ENCODE measurements at places on chromosomes 11 and 22.
A peak's percentile ranks its signal among the peaks of the same experiment; 100 is the strongest.

DNA sequence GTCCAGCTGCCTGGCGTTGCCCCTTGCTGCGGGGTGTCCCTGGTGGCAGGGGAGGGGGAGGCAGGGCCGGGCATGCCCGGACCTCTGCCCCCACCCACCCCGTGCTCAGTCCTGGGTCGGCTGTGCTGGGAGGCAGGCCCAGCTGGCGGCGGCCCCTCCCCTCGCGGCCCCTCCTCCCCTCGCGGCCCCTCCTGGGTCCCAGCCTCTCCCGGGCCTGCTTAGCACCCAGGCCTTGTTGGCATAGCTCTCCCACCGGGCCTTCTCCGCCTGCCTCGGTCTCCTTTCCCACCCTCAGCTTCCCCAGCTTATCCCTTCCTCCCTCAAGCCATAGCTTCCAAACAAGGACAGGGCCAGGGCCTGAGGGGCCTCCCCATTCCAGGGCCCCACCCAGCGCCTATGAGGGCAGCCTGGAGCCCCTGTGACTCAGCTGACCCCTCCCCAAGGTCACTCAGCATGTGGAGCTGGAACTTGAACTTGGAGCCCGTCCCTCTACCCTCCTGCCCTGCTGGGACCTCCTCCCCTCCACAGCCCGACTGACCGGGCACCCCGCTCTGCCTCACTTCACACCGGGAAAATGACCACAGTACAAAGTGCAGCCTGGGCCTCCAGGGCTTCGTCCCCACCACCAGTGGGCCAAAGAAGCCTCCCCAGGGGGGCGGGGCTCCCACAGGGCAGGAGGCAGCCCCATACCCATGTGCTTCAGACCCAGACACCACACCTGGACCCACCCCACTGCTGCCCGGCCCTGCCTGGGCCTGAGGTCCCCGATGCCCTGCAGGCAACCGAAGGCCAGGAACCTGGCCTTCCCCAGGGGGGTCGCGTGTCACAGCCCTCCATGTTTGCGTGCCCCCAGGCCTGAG is 1.2 kb downstream of the EPS8L2 start:
- no peak for DNase-seq

DNA sequence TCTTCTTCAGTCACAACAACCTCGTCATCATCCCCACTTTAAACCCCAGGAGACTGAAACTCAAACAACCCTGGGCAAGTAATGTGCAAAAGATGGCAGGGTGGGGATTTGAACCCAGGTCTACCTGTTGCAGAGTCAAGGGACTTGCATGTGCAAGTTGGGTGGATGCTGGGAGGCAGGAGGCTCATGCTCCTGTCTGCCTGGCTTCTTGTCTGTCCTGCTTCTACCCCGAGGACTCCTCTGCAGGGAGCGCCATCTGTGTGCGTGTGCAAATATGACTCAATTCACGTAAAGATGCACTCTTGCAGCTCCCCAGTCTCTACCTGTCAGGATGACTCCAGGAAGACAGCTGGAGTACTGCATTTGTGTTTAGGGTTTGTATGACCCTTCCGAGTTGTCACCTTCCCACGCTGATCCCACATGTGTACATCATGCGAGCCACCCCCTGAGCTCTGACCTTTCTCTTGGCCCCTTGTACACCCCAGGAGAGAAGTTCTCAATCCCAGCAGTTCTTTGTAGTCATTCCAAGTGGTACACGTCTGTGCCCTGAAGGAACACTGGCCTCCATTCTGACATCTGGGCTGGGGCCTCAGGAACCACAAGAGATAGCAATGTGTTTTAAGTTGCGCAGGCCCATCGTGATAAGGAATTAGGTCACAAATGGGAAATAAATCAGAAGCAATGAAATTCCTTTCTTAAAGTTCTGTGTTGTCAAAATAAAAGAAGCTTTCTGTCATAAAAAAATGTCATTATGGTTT is 95.7 kb downstream of the CWC15 start:
- no peak for DNase-seq

- DNase-seq = no peak
Observed at GRCh38 chr11:113162592-113162962, 151.8 kb upstream of the TTC12 start.

- no peak for DNase-seq
Observed at GRCh38 chr11:72298931-72299330, 55.0 kb upstream of the PHOX2A start.

GRCh38 chr22:46518542-46519325 is 18.7 kb downstream of the CELSR1 start:
- DNase-seq = no peak

GRCh38 chr11:25536289-25536688 is 795.6 kb upstream of the ANO3 start:
- no peak for DNase-seq

GRCh38 chr22:35491908-35492380 is 48.7 kb upstream of the RASD2 start:
- no peak for DNase-seq

GRCh38 chr11:116300232-116300631 is 472.6 kb downstream of the BUD13 start:
- no peak for DNase-seq

- DNase-seq = no peak
Observed at GRCh38 chr11:117345039-117345438, 17.4 kb downstream of the CEP164 start.

DNA sequence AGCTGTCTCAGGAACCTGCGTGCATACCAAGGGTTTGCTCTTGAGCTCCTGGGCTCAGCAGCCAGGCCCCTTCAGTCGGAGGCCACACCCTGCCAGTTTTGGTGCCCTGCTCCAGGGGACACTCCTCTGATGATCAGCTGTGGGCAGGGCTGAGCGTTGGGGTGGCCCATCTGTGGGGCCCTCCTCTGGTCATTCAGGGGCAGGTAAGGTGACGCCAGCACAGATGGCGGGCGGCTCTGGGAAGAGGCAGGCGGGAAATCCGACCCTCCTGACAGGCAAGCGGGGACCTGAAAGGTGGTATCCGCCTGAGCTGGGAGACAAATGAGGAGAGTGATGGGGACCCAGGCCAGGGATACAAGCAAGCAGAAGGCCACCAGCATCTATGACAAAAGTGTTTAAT is 3.8 kb upstream of the MFNG start:
- no peak for DNase-seq

DNA sequence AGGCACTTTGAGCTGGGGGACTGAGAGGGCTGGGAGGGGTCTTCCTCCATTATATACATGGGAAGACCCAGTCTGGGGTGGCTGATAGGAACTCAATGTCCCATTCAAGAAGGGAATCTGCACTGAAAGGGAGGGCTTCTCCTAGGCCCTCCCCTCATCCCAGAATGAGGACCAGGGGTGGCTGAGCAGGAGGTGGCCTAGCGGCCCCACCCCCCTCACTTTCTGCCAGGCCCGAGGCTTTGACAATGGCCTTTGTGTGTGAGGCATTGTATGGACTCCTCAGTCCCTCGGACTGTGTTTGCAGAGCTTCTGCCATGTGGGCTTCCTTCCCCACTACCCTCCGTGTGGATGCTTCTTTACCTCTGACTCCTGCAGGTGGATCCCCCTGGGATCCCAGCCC is 65.7 kb downstream of the NECTIN1 start:
- no peak for DNase-seq

DNA sequence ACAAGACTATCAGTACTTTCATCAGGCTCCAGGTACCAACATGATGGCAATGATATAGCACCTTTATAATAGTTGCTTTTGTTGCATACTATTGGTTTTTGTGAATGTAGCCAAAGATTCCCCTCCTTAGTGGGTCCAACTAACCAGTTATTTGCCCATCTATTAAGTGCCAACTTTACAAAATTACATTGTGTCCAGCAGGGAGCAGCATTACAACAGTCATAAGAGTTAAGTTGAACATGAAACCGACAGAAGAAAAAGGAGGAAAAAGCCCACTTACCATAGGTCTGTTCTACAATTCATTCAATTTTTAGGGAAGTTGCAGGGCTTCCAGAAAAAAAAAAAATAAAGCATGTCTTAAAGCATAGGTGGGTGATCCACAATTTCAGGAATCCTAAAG is 21.6 kb downstream of the IMMP1L start:
- DNase-seq = peak; percentile 27

- no peak for DNase-seq
Observed at GRCh38 chr11:74279256-74279655, 32.2 kb downstream of the P4HA3 start.

DNA sequence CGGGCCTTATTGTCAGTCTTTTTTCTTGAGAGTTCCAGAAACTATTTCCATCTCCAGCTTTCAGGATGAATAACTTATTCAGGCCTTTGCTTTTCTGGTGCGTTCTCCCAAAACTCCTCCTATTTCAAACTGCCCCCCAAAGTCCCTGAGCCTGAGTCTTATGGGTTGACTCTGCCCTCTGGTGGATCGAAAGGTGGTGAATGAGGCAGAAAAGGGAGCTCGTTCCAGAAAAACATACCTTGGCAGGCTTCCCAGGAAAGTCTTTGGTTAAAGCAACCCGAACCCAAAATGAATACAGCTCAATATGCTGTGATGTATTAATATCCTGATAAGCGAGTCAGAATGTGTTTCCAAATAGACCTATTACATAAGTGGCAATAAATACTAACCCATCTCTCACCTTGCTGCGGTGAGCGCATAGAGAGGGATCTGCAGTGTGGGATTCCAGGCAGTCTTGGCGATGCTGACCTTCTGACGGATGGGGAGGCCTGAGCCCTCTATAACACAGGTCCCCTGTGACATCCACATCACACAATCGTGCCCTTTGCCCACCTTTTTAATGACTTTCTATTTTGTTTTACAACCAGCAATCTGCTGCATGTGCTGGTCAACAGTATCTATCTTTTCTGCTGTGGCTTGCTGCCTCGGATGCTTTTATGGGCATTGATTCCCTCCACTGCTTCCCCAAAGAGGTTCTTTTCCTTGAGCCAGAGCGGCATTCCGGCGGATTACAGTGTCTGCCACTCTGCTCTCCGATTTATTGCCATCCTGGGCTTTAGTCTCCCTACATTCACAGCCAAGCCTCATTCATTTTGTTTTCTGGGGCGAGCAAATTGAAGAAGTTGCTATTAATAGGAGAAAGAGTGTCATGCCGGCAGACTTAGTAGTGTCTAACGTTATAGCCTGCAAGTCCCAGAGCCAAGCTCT is 756.8 kb downstream of the NTM start:
- no peak for DNase-seq

GRCh38 chr11:79321263-79321662 is 119.6 kb downstream of the TENM4 start:
- no peak for DNase-seq

DNA sequence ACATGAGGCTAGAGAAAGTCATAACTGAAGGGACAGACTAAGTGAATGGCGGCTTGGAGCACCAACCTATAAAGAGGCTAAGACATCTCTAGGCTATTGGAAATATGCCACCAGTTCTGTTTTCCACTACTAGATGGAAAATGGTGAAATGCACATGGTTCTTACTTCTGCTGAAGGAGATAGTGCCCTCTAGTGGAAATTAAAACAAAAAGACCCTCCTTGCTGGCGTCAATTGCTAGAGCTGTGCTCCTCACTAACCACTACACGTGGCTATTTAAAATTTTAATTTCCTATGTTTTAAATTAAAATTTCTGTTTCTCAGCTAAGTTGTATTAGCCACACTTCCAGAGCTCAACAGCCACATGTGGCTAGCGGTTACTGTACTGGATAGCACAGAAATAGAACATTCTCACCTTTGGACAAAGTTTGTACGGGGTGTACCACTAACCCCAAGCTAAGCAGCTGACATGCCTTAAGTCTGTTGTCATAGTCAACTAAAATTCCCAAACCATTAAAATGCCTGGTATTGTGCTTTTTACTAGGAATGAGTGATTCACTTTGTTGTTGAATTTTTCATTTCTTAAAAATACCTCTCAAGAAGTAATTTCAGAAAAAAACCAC is 34.1 kb upstream of the CALCA start:
- DNase-seq = no peak

DNA sequence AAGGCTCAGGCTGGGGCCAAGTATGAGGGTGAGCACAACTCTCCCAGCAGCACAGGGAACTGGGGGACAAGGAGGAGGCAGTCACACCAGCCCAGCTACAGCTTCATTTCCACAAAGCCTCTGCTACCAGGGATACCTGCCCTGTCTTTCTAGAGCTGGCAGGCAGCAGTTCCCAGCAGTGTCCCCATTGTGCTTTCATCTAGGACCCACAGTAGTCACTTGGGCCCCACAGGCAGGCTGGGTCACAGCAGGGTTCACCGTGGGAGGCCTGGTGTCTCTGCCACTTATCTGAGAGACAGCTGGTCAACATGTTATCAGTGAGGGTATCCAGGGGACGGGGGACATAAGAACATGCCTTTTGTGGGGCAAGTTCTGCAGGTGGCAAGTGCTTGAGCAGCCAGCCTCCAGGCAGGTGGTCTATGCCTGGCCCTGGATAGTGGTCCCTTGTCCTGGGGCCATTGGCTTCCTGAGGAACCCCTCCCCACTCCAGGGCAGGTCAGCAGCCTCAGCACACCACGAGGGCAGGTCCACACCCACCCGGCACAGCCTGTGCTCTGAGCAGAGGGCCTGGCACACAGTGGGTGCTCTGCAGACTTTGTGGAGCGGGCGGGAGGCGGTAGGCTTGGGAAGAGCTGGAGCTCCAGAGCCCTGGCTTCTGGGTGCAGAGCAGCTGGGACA is 29.9 kb downstream of the GNAZ start:
- DNase-seq = no peak

DNA sequence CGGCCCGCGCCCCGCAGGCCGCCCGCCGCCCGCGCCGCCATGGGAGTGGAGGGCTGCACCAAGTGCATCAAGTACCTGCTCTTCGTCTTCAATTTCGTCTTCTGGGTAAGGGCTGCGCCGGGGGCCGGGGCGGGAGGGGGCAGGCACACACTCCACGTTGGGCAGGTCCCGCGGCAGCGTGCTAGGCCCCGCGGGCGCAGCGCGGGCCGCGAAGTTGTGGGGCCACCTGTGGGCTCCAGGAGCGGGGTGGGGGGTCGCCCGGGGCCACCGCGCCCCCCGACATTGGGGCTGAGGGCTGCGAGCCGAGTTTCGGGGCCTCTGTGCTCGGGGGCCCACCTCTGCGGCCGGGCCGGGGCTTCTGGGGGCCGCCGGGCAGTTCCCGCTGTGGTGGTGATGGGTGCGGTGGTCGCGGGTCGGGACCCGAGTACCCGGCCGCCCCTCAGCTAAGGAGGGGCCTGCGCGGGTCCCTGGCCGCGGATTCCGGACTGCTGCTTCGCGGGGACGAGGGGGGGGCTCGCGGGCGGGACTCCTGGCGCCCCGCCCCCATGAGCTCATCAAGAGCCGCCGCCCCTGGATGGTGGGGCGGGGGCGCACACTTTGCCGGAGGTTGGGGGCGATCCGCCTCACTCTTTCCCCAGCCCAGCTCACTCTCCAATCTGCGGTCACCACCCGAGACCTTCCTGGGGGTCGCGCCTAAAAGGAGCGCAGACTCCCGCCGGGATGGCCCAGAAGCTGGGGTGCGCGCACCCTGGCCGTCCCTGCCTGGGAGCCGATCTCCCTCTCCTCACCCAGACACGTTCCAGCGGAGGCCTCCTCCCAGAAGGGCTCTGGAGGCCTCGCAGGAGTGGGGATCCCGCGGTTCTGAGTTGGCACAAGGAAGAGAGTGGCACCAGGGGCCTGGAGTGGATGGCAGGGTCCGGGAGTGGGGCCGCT is 667 bp downstream of the CD81 start:
- DNase-seq = no peak
